ENCODE measurements at places on chromosomes 5 and 9.

GRCh38 chr5:157167214-157167621, 1.2 kb upstream of the GARIN3 start:
- DNase-seq = peak; percentile 92

GRCh38 chr5:98282521-98282920, 490.9 kb upstream of the RGMB start:
- no peak for DNase-seq

DNA sequence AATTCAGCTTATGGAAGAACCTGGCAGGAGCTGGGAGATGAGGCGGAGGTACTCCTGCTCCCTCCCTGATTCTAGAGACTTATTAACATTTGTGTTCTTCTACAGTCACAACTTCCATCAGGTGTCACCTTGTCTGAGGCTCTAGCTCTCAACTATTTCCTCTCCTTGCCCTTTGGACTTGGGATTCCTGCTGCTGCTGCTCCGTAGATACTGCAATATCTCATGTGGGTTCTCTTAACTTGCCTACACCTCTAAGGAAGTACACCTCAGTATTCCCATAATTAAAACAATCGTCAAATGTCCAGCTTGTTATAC, 21.2 kb downstream of the ANXA1 start:
- no peak for DNase-seq

DNA sequence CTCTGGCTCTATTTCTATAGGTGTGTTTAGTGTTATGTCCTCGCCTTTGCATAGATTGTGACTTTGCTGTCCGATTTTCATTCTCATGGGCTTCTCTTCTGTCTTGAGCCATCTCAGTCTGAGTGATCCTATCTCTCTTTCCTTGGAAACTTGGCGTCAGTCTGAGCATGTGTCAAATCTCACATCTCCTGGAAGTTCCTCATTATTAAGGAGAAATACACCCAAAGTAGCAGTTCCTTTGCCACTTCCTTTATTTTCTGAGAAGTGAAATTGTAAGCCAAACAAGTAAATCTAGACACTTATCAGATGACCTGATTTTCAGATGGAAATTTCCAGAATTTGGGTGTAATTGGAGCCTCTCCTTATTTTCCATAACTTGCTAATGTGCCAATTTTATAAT, 126.9 kb upstream of the ANKH start:
- DNase-seq = no peak

DNA sequence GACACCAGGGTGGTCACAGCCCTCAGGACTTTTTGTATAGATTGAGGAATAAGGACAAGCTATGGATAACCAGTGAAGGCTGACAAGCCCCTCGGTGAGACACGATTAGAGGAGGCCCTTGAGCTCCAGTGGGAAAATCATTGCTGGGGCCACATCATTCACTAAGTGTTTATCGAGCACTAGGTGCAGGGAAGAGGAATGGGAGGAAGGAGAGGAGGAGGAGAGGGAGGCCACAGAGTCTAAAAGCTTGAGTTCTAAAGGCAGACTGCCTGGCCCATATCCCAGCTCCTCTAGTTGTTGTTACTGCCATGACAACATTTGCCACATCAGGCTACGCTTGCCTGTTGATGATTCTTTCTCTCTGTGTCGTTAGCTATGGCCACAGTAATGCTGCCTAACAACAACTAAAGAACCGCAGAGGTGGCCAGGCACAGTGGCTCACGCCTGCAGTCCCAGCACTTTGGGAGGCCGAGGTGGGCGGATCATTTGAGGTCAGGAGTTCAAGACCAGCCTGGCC, 37.6 kb downstream of the NKX2-5 start:
- DNase-seq = no peak

DNA sequence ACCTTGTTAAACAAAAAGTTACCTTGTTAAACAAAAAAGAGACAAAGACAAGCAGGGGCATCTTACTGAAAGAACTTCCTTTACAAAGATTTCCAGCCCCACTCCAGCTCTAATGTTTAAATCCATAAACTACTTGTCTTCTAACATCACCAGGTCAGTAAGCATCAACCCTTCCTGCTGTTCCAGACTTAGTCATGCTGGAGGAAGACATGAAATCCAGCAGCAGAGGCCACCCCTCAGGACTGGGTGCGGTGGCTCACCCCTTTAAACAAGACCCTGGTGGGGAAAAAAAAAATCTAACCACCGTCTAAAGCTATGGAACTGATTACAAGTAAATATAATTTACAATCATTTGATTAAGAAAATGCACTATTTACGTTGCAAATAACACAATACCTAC, 9.1 kb downstream of the PDCL start:
- DNase-seq = no peak

- DNase-seq = no peak
These were observed 134.7 kb upstream of the ZNF608 start for GRCh38 chr5:124880903-124881697.

DNA sequence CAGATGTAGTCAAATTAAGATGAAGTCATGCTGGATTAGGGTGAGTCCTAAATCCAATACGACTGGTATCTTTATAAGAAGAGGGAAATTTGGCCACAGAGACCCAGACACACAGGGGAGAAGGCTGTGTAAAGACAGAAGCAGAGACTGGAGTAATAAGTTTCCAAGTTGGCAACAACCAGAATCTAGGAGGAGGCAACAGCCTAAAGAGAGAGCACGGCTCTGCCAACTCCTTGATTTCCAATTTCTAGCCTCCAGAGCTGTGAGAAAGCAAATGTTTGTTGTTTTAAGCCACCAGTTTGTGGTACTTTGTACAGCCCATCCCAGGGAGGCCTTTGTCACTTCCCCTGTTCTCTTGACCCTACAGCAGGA, 74.4 kb downstream of the ATG10 start:
- no peak for DNase-seq

GRCh38 chr5:60810438-60811085, 33.5 kb downstream of the ELOVL7 start:
- DNase-seq = peak; percentile 47

- no peak for DNase-seq
These were observed 144.7 kb upstream of the RAD23B start for GRCh38 chr9:107138261-107138992.

- peak; percentile 31 for DNase-seq
These were observed 1711.3 kb upstream of the ACO1 start for GRCh38 chr9:30673132-30673531.

- no peak for DNase-seq
These were observed 246.7 kb downstream of the ADAMTSL1 start for GRCh38 chr9:18720691-18721090.

DNA sequence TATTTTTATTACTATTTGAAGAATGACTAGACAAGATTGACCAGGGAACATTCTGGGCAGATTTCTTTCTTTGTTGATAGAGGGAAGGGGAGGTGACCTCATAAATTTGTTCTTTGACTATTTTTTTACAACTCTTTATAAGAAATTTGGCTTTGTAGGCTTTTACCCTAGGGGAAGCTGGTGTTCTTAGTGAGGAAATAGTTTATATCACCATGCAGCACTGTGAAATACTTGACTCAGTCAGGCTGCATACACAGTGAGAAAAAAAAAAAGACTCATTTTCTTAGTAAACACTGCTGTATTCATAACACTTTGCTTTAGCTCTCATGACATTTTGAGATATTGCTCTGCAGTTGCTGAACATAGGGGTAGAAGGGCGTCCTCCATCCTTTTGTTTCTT, 336.6 kb upstream of the PIK3R1 start:
- DNase-seq = no peak

GRCh38 chr9:97372580-97372979, 39.3 kb upstream of the TDRD7 start:
- no peak for DNase-seq
